ENCODE measurements at places on chromosomes 4 and X.
A peak's percentile ranks its signal among the peaks of the same experiment; 100 is the strongest.

GRCh38 chrX:12814420-12814819, 23.2 kb downstream of the PRPS2 start:
- peak; percentile 86 for DNase-seq
- no peak overlapping the region for H3K4me3 ChIP-seq
- no peaks in the 10 kb centered on the region for H3K27me3 ChIP-seq

GRCh38 chr4:78336093-78336943, 215.3 kb upstream of the ANXA3 start:
- H3K4me3 ChIP-seq = no peak overlapping the region
- H3K36me3 ChIP-seq = no peaks in the 10 kb centered on the region
- H3K4me1 ChIP-seq = no peaks in the 10 kb centered on the region
- DNase-seq = no peak
- H3K27me3 ChIP-seq = peaks cover 23% of the 10 kb centered on the region

DNA sequence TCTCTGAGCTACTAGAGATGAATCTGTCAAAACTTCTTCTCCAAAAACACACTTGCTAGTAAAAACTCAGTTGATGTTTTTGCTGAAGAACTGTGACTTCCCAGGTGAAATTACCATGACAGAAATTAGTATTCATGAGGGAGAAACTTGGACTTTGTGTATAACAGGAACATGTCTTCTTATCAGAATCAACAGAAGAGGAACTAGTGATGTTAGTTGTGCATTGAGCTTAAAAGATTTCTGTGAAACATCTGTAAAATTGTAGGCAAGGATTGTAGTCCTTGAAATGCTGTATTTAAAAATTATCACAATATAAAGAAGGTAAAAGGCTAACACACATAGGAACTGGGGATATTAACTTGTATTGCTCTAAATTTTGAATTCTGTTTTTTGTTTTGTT, 11.3 kb downstream of the FAM241A start:
- H3K4me1 ChIP-seq = peaks cover 20% of the 10 kb centered on the region
- H3K27me3 ChIP-seq = no peaks in the 10 kb centered on the region
- H3K4me3 ChIP-seq = no peak overlapping the region
- peaks cover 28% of the 10 kb centered on the region for H3K36me3 ChIP-seq

GRCh38 chr4:140901736-140902336, 145.7 kb upstream of the TBC1D9 start:
- H3K4me1 ChIP-seq = no peaks in the 10 kb centered on the region
- no peak overlapping the region for H3K4me3 ChIP-seq
- no peak for DNase-seq
- peaks cover 5% of the 10 kb centered on the region for H3K27me3 ChIP-seq
- H3K36me3 ChIP-seq = no peaks in the 10 kb centered on the region

GRCh38 chr4:53431052-53431451, 53.6 kb downstream of the FIP1L1 start:
- H3K4me3 ChIP-seq = no peak overlapping the region
- DNase-seq = no peak
- H3K27me3 ChIP-seq = no peaks in the 10 kb centered on the region

GRCh38 chr4:186898367-186898766, 174.7 kb upstream of the FAT1 start:
- no peak overlapping the region for H3K4me3 ChIP-seq
- H3K36me3 ChIP-seq = no peaks in the 10 kb centered on the region
- no peaks in the 10 kb centered on the region for H3K4me1 ChIP-seq
- H3K27me3 ChIP-seq = no peaks in the 10 kb centered on the region
- DNase-seq = no peak

GRCh38 chr4:118206627-118207026, 146.2 kb downstream of the PRSS12 start:
- no peaks in the 10 kb centered on the region for H3K36me3 ChIP-seq
- H3K4me1 ChIP-seq = no peaks in the 10 kb centered on the region
- no peak overlapping the region for H3K4me3 ChIP-seq
- peaks cover 3% of the 10 kb centered on the region for H3K27me3 ChIP-seq
- DNase-seq = no peak

DNA sequence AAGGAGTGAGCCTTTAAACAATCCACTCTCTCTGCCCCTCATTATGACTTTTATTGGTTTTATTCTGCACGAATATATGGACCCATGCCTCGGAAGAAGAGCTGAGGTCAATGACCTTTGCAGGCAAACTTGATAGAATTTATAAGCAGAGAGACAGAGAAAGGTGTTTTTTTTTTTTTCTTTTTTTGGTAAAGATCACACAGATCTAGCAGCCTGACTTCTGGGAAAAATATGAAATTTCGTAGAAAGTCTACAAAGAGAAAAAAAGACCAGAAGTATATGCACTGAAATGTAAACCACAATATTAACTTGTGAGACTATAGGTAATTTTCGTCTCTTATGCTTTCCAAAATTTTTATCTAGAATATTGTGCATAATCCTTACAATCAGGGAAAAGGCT, 61.6 kb downstream of the LEF1 start:
- H3K36me3 ChIP-seq = peaks cover 55% of the 10 kb centered on the region
- peak overlapping the region; percentile 67 for H3K4me3 ChIP-seq
- DNase-seq = peak; percentile 70

DNA sequence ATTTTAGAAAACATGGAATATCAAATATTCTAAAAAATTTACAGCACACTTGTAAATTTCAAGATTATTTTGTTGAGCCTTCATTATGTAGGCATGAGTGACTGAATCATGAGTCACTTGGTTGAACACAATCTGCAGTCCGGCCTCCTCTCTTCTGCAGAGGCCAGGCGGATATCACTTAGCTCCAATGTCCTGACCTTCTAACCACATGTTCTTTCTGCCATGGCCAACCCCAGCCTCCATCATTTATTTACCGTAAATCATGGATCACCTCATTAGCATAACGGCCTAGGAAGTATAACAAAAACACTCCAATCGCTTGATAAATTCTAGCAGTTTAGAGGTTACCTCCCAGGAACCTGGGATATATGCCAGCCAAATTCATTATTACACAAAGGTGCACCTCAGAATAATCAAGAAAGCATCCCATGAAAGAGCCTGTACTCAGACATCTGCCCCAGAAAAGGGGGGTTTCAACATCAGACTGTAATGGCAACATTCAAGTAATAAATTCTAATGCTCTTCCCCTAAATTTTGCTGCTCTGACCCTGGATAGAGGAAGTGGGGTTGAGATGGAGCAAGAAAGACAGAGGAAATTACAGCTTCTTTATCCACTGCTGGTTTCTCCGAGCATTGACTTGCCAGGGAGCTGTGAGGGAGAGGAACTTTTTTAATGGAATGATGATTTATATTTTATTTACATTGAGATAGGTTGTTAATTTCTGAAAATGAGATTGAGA, 2153.6 kb upstream of the AGA start:
- no peaks in the 10 kb centered on the region for H3K4me1 ChIP-seq
- H3K27me3 ChIP-seq = no peaks in the 10 kb centered on the region
- no peak overlapping the region for H3K4me3 ChIP-seq
- H3K27ac ChIP-seq = no peak overlapping the region
- DNase-seq = no peak

DNA sequence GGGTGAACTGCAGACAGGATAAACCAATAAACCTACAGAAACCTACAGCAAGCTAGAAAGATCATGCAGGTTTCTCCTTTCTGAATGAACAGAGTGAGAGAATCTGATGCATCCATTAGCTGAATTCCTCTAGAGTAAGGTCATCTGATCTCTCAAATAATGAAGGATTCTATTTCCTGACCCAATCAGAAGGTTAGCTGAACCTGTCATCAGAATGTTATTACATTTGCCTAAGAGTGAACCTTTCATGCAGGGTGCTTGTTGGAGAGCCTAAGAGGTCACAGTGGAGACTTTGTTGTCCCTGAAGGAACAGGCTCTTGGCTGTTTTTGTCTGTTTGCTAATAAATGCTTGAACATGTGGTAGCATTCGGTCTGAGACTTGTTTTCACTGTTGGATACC, 24.0 kb downstream of the MEPE start:
- H3K27me3 ChIP-seq = peaks cover 24% of the 10 kb centered on the region
- DNase-seq = no peak
- no peaks in the 10 kb centered on the region for H3K36me3 ChIP-seq
- H3K4me3 ChIP-seq = no peak overlapping the region

DNA sequence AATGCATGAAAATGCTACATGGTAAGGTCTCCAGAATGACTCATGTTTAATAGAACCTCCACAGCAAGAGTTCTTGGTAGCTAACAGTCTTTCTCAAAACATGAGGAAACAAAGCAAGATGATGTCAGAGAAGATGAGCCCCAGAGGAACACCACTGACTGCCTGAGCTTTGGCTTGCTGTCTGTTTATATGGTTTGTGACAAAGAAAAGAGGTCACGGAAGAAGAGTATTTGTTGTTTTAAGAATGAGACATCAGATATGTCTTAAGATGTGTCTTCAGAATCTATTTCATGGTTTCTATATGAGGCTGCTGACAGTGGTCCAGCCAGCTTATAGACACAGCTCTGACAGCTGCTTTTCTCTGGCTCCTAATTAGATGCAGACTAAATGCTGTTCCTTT, 18.8 kb upstream of the AREG start:
- H3K27me3 ChIP-seq = peaks cover 6% of the 10 kb centered on the region
- H3K27ac ChIP-seq = no peak overlapping the region
- no peak for DNase-seq
- H3K4me3 ChIP-seq = no peak overlapping the region

GRCh38 chrX:82765811-82766210, 742.3 kb upstream of the POU3F4 start:
- H3K36me3 ChIP-seq = no peaks in the 10 kb centered on the region
- DNase-seq = no peak
- H3K4me3 ChIP-seq = no peak overlapping the region
- no peaks in the 10 kb centered on the region for H3K4me1 ChIP-seq
- no peaks in the 10 kb centered on the region for H3K27me3 ChIP-seq
- H3K27ac ChIP-seq = no peak overlapping the region
